ENCODE measurements at places on chromosomes 6 and 20. TPM values are rescaled to one million over a fixed set of nuclear protein-coding genes. Genes with fewer than 3 reads are reported as not detected.

GRIK2 gene
- 3.0 TPM for polyA plus RNA-seq

DNA sequence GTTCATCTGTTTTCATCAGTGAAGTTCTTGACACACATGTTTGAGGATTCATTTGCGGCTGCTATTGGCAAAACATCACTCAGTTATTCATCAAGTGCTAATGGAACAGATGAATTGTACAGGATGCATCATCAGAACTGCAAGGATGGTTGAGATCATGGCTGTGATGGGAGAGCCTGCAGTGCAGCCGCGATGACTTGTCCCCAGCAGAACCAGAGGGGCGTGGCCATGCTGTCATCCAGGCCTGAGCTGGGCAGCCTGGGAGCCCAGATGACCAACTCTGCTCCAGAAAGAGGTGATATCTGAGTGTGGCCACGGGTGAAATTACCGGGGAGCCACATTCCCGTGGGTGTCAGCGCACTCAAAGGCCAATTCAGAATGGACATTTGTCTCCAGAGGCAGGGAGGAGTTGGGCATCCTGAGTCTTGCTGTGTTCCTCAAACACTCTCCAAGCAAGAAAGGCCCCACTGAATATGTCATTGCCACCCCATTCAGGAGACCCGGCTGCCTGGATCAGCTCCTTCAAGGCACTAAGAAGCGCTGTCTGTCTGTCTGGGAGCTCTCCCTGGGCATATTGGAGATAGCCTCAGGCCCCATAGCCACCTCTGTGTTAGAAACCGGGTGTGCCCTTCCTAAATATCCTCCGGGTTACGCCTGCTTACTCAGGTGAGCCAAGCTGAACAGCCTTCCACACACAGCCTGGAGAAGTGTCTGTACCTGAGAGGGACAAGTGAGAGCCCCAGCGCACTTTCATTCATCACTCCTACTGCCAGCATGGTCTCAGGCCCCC, 66.7 kb downstream of the SYNDIG1 start:
- DNase-seq, result no peak

DNA sequence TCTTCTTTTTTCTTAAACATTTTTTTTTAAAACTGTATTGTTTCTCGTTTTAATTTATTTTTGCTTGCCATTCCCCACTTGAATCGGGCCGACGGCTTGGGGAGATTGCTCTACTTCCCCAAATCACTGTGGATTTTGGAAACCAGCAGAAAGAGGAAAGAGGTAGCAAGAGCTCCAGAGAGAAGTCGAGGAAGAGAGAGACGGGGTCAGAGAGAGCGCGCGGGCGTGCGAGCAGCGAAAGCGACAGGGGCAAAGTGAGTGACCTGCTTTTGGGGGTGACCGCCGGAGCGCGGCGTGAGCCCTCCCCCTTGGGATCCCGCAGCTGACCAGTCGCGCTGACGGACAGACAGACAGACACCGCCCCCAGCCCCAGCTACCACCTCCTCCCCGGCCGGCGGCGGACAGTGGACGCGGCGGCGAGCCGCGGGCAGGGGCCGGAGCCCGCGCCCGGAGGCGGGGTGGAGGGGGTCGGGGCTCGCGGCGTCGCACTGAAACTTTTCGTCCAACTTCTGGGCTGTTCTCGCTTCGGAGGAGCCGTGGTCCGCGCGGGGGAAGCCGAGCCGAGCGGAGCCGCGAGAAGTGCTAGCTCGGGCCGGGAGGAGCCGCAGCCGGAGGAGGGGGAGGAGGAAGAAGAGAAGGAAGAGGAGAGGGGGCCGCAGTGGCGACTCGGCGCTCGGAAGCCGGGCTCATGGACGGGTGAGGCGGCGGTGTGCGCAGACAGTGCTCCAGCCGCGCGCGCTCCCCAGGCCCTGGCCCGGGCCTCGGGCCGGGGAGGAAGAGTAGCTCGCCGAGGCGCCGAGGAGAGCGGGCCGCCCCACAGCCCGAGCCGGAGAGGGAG, 580 bp downstream of the VEGFA start:
- DNase-seq, result peak; percentile 80

- peak; percentile 38 for DNase-seq
These were observed 74.7 kb upstream of the SLC4A11 start for GRCh38 chr20:3313683-3314065.

GRCh38 chr6:136191606-136192312, 58.4 kb downstream of the MTFR2 start:
- no peak for DNase-seq

SMIM28 gene
- polyA plus RNA-seq, result not detected

TNF gene
- polyA plus RNA-seq, result 0.81 TPM

DNA sequence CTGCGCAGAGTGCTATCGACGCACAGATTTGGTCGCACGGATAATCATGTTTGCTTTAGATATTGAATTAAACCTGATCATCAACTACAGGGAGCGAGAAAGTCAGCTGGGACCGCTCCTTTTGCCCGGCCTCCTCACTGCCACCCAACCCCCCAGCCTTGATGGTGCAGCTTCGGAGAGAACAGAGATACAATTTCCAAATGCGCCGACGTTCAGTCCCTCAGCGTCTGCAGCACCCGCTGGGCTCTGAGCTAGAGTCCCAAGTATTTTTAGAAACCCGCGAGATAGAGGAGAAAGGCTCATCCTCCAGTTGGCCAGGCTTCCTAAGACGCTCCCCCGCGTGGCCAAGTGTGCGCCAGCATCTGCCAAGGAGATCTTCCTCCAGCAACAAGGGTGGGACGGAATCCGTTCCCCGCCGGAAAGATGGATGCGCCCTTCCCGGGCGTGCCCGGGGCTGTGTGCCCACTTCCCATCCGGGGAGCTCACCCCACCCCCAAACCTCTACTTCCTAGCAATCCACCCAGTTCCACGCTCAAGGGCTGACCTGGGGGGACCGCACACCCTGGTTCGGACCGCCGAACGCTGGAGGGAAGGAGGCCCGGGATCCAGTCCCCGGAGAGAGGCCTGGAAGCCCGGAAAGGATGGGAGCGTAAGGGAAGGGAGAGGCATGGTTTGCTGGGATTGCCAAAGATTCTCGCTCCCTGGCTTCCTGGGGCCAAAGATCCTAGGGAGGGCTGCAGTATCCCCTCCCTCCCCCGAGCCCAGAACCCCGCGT, 4.1 kb downstream of the NKX2-2 start:
- no peak for DNase-seq

DNA sequence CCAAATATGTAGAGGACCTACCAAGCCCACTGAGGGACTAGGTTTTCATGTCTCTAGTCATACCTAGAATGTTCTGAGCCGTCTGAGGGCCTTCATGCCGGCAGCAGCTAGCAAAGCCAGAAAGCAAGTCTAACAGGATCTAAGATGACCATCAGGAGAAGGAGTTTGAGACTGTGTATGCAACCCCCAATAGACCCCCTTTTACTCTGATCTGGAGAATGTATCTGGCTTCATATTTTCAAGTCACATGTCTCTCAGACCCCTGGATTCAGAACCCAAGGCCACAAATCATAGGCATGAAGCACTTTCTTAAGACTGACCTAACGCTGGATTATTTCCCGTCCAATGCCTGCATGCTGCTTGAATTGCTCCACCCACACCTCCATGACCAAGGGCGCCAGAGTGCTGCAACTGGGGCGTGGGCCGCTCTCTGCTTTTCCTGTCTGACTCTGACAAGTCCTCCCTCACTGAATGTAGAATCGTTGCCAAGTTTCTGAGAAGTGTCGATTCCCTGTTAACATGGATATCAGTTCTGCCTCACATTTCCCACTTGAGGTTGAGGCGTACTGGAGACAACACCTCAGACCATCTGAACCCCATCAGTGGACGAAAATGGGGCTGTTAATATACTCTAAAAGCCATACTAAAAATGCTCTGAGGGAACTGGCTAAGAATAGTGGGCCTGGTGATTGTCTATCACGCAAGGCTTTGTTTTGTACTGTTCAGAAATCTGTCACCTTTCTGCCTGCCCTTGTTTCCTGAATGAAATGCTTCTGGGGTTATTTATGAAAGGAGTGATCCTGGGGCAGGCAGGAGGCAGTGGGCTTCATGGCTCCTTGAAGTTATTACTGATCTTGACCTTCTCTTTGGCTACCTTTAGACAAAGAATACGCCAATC, 23.9 kb upstream of the ASXL1 start:
- peak; percentile 22 for DNase-seq

- no peak for DNase-seq
These were observed 19.8 kb downstream of the ADGRF5 start for GRCh38 chr6:46901882-46902314.

DNA sequence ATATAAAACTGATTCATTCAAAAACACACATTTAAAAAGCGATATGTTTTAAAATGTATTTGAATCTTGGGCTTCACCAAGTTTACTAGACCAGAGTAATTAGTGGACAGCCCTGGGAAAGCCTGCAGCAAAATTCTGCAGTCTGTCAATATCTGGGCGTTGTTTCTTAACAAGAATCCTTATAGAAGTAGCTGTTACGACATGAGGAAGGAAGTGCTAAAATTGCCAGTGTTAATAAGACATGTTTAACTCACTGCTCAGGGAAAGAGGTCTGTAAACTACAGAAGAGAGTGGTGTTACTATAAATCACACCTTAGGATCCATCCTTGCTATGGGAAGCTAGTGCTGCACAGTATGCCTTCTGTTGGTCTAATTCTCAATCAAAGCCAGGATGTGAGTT, 120.6 kb downstream of the TBX18 start:
- DNase-seq, result no peak

CRYBG1 gene
- polyA plus RNA-seq, result 1.3 TPM

DNA sequence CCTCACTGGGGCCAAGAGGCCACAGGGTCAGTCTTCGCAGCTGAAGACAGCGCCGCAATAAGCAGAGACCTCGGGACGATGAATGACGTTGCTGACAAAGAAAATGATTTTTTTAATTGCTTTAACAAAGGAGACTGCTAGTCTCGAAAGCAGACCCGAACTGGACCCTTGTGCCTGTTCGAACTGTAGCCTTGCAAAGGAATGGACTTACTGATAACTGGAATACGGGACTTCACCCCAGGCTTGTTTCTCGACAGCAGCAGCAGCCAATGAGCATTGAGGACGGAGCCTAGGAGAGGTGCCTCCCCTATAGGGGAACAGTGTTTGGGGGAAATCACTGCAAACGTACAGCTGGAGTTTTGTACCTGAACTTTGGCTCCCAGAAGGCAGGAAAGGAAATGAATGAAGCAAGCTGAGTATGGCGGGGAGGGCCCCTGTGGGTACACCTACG, 1.3 kb upstream of the TAF4 start:
- DNase-seq, result no peak

GRCh38 chr6:28980137-28980851, 24.8 kb downstream of the ZNF311 start:
- no peak for DNase-seq

SNAP25 gene
- polyA plus RNA-seq, result 9.3 TPM

- no peak for DNase-seq
These were observed 16.3 kb downstream of the CENPQ start for GRCh38 chr6:49479308-49479970.

GRCh38 chr6:135329851-135330803, 149.0 kb downstream of the MYB start:
- no peak for DNase-seq

- DNase-seq, result no peak
These were observed 133.7 kb downstream of the LY86 start for GRCh38 chr6:6722195-6722594.

DNA sequence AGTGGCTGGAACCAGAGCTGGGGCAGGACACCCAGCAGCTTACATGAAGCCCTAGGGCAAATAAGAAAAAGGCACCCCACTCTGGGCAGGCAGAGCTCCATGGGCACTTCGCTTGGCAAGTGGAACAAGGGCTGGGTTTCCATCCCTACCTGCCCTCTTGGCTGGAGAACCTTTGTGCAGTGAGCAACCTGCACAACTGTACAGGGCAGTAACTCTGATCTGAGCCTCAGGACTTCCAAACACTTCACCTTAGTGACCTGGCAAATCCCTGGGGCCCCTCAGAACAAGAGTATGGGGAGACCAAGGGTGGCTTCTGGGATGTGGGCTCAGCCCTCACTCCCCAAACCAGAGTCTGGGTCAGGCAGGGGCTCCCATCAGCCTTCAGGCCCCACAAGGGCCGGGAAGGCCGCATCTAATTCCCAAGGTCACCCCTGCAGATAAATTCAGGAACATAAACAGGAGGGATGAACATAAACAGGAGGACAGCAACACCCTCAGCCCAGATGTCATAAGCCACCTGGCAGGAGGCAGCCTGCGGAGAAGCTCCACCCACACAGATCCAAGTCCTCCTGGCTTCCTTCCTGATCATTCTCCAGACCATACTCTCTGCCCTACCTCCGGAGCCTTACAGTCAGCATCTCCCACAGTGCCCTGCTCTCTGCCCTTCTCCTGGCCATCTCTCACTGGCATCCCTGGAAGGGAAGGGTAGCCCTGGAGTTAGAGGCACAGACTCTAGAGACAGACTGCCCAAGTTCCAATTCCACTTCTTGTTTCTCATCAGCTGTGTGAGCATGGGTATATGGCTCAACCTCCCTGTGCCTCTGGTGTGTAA, 37.5 kb downstream of the HNF4A start:
- no peak for DNase-seq
